ENCODE measurements at places on chromosomes 7 and 10.
A peak's percentile ranks its signal among the peaks of the same experiment; 100 is the strongest.

GRCh38 chr7:38822549-38822948, 86.4 kb downstream of the VPS41 start:
- DNase-seq = no peak

- no peak for DNase-seq
Measured at GRCh38 chr10:26291721-26292480, 75.3 kb downstream of the GAD2 start.

DNA sequence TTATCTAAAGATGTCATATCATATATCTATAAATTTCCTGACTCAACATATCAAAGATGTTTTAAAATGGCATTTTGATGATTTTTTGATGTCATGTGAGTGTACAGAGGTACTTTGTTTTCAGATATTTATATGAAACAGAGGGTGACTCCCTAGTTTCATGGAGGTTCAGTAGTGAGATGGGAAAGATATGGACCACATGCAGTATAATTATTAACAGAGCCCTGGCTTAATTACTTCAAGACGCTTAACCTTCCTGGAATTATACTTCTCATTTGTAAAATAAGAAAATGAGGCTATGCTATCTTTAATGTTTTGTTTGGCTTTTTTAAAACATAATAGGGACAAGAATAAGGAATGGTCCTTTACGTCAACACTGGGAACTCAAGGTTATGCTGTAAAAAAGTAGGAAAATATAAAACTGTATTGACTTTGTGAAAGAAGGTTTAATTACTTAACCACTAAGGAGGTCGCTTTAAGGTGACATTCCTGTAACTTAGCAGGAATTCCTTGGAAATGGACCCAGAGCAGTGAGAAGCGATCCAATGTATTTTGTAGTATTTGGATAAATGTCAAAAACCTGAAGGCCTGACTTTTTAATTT, 821.0 kb upstream of the IGFBP3 start:
- no peak for DNase-seq

- DNase-seq = peak; percentile 2
Measured at GRCh38 chr7:84073186-84073875, 121.3 kb downstream of the SEMA3A start.

- DNase-seq = peak; percentile 41
Measured at GRCh38 chr7:21923658-21924057, 22.0 kb downstream of the CDCA7L start.

DNA sequence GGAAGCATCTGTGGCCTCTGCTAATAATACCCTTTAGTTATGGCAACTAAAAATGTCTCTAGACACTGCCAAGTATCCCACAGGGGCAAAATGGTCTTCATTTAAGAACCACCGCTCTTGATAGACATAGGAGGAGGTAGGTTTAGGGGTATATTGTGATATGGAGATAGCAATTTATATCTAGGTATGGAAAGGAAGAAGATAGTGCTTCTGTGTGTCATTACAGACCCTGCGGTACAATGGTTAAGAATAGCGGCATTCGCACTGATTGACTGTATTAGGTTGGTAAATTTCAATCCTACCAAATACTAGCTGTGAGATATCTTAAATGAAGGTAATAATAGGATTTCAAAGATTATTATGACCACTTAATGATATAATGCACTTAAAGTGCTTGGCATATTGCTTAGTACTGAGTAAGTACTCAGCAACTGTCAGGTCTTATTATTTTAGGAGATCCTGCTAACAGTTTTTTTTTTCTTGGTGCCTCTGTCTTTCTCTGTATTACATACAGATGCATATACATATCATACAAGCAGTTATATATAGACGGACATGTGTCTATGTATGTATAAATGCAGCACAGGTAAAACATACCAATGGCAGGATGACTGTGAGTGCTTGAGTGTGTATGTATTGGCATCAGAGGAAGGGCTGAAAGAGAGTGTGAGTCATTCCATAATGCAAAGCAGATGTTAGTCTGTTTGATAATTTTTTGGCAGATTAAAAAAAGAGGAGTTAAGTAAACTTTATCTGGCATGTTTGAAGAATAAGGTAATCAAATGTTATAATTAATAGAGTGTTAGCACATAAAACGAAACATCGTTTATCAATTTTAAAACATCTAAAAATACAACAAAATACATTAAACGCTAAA, 50.0 kb upstream of the ITGB8 start:
- DNase-seq = peak; percentile 71

- DNase-seq = no peak
Measured at GRCh38 chr7:5469375-5470166, 45.9 kb upstream of the TNRC18 start.

GRCh38 chr10:73969224-73969841, 28.6 kb upstream of the VCL start:
- no peak for DNase-seq

- DNase-seq = no peak
Measured at GRCh38 chr10:102120991-102121738, 997 bp upstream of the LDB1 start.

GRCh38 chr7:43701929-43702328, 27.4 kb downstream of the COA1 start:
- DNase-seq = no peak

GRCh38 chr10:91391920-91392319, 18.2 kb upstream of the HECTD2 start:
- DNase-seq = no peak

DNA sequence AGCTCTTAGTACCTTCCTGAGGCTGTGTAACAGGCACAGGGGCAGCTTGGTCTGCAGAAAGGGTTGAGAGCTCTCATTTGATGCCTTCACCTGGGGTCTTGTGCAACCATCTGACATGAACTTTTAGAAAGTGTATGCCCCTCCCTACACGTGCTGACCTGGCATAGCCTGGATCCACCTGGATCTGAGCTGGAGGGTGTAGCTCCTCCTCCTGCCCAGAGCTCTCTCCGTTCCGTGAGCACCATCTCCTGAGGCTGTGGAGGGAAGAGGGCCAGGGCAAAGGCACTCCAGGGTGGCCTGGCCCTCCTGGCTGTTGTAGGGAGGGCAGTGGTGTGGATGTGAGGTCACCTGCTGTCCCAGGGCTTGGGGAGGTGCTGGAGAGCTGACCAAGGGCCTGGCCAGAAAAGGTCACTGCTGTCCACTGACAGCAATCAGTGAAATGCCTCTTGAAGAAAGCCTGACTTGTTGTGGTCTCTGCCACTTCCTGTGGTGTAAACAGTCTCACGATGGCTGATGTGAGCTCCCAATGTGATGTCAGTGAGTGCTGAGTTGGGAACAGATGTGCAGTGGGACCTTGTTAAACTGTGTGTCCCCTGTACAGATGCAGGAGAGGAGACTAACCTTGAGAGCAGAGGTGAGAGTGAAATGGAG, 23.0 kb downstream of the AMZ1 start:
- DNase-seq = no peak

DNA sequence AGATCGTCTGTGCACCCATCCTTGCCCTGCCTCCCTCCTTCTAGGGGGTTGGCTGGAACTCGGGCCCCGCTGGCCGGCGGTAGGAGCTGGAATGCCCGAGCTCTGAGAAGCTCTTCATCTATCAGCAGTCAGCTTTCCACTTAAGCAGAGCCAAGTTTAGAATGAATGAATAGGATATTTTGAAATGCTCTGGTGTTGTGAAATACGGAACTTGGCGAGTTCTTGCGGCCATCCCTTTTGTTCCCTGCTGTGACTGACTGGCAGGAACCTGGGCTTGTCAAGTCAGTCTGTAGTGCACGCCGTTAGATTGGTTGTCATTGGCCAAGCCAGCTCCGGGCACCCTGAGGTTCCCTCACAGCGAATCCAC, 33.3 kb downstream of the FOXK1 start:
- peak; percentile 66 for DNase-seq

- no peak for DNase-seq
Measured at GRCh38 chr10:8273749-8274148, 219.3 kb downstream of the GATA3 start.

DNA sequence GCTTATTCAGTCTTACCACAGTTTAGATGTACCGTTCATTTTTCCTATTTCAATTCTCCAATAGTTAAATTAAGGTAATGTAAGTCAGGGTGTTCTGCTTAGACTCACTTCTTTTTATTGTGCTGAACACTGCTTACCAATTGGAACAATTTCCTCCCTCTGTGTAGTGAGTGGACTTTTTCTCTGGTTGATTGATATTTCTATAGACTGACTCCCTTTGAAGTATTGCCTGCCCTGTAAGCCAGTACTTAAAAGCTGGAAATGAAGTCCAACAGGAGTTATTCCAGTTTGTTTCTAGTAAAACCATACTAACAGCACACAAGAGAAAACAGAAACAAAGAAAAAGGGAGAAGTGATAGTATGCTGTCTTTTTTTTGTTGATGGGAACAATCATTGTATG, 1674.9 kb downstream of the REEP3 start:
- no peak for DNase-seq

GRCh38 chr10:119675483-119676170, 24.4 kb downstream of the BAG3 start:
- DNase-seq = no peak

DNA sequence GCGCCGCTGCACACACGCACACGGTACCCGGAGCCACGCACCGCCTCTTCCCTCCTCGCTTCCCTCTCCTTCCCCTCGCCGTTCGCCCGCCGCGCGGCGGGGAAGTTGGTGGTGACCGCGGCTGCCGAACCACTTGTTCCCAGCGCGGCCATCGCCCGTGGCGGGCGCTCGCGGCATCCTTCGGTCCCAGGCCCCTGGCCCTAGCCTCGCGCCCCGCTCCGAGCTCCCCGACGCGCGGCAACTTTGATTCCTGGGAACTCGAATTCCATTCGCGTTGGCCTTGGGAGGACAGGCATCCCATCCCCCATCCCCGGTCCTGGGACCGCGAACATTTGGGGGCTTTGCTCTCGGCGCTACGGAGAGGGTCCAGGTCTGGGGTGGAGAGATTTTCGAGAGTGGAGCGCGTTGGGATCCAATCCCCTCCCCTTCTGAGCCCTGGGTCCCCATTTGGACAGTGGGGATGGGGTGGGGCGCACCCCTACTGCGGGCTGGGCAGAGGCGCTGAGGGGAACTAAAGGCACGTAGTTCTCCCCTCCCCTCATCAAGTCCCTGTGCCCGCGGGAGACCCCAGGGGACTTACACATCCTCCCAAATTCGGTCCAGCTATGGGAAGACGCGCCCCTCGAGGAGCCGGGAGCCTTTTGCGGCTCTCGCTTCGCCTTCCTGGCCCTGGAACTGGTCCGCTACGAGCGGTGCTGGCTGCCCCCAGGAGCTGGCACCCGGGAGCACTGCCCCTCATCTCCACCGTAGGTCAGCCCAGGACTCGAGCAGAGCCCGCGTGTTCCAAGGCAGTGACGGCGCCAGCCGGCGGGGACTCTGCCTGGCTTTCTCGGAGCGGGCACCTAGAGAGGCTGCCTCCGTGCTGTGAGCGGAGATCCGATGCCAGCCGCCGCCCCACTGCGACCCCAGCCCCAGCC, 834 bp downstream of the CDH23 start:
- no peak for DNase-seq

GRCh38 chr10:113957013-113957412, 86.7 kb upstream of the ADRB1 start:
- peak; percentile 45 for DNase-seq

DNA sequence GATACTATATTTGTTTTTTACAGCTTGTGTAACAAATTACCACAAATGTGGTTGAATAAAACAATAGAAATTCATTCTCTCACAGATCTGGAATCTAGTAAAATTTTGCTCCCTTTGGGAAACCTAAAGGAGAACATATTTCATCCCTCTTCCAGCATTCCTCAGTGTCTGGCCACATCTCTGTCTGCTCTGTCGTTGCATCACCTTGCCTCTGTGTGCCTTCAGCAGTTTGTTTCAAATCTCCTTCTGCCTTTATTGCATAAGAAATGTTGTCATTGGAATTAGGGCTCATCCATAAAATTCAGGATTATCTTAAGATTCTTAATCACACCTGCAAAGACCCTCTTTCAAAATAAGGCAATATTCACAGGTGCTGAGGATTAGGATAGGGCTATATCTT, 14.5 kb downstream of the OR2A14 start:
- DNase-seq = no peak

DNA sequence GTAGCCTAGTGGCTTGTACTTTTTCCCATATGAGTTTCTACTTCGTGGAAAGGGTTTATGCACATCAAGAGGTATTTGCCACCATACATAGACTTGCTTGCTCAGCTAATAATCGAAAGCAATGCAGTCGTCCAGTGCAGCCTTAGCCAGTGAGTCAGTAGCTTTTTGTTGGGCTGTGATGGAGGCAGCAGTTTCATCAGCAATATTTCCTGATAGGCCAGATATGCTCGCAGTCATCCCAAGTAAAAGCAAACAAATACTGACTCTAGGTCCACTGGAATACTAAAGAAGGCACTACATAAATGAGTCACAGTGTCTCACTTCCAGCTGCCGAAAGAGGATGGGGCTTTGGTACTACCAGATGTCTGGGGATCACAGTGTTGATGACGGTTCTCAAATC, 2.1 kb upstream of the BNIP3 start:
- DNase-seq = peak; percentile 96

DNA sequence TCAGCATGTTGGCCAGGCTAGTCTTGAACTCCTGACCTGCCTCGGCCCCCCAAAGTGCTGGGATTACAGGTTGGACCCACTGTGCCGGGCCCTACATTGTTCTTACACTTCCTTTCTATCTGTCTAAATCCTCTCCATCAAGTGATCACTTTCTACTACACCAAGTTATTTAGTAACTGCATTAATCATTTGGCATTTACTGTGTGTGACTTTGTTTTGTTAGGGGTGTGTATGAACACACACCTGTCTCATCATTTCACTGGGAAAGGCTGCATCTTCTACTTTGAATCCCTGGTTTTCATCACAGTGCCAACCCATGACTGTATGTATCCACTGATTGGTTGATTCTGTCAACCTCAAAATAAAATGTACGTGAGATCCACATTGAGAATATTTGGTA, 23.0 kb upstream of the CCDC71L start:
- DNase-seq = no peak

DNA sequence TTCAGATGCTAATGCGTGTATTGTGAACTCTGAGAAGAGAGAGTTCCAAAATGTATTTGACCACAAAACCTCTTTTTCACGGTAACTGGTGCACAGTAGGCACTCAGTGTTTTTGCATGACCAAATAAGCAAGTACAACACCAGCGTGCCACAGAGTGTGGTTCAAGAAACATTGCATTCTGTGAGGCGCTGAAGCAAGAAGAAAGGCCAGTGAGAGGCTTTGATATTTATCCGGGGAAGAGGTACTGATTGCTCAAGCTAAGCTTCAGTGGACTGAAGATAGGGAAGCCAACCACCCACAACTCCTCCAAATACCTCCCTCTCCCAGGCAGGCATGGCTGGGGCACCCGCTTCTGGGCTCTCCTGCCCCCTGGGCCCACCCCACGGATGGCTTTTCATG, 611.2 kb downstream of the SDK1 start:
- DNase-seq = no peak

GRCh38 chr10:47179291-47179647, 120.7 kb upstream of the GDF10 start:
- no peak for DNase-seq

- DNase-seq = peak; percentile 60
Measured at GRCh38 chr7:135684136-135684535, 21.8 kb downstream of the STMP1 start.

Data from brain microvascular endothelial cell (primary cell).